ENCODE measurements at places on chromosomes 12 and 14. TPM values are rescaled to one million over a fixed set of nuclear protein-coding genes. Genes with fewer than 3 reads are reported as not detected.

DNA sequence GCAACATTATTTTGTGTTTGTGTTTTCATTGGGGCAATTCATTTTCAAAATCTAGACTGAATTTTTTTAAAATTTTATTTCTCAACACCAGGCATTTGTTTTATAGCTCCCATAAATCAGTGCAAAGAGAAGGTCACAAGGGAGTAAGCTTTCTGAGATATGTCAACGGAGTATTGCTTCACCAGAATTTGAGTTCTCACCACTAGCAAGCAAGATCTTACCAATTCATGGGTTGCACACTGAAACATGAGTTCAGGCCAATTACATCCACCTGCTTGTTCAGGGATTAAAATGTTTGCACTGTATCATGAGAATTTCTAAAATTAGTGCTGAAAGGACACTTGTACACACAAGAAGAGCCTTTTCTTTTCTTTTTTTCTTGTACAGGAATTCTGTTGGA is 121.9 kb downstream of the CAND1 start:
- peaks cover 6% of the 10 kb centered on the region for H3K4me1 ChIP-seq
- H3K27ac ChIP-seq: no peak overlapping the region
- H3K36me3 ChIP-seq: no peaks in the 10 kb centered on the region
- H3K4me3 ChIP-seq: no peak overlapping the region

- peaks cover 17% of the 10 kb centered on the region for H3K4me1 ChIP-seq
- no peak overlapping the region for H3K27ac ChIP-seq
- H3K4me3 ChIP-seq: no peak overlapping the region
- no peaks in the 10 kb centered on the region for H3K27me3 ChIP-seq
- DNase-seq: no peak
Measured at GRCh38 chr12:16785953-16786352, 180.0 kb upstream of the LMO3 start.

DNA sequence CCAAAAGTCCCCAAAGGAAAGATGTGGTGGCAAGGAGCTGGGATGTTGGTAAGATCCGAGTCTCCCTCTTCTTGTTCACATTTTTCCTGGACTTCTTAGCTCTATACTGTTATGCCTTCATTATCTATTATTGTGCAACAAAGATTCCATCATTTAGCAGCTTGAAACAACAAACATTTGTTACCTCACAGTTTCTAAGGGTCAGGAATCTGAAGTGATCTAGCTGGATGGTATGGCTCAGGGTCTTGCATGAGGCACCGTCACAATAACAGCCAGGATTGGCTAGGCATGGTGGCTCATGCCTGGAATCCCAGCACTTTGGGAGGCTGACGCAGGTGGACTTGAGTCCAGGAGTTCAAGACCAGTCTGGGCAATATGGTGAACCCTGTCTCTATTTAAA is 51.1 kb upstream of the KRAS start:
- H3K27me3 ChIP-seq: no peaks in the 10 kb centered on the region
- no peak overlapping the region for H3K27ac ChIP-seq
- no peak for DNase-seq
- H3K4me1 ChIP-seq: no peaks in the 10 kb centered on the region

DNA sequence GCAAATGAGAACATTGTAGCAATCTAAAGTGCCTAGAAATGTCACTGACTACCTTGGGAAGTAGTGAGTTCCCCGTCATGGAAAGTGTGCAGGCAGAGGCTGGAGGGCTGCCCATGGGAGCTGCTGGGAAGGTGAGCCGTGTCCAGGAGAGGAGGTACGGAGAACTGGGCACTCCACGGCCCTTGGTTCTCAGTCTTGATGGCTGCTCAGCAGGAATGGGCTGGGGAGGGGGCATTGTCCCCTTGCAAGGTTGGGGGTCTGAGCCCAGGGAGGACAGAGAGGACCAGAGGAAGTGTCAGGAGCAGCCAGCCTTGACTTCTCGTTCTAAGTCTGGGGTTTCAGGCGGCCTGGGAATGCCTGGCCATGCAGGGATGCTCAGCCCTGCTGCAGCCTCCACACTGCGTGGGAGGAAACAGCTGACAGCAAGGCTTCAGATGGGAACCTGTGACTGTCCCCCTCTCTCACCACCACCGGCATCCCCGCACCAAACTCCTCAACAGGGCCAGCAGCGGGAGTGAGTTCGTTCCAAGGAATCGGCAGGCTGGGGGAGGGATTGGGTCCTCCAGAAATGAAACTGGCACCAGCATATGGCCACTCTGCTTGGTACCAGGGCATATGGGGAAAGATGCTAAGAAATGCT is 140.2 kb downstream of the BCL11B start:
- H3K4me1 ChIP-seq: 0 out of 2 replicates have a peak, but pooled peaks cover 11% of the 10 kb centered on the region
- DNase-seq: no peak
- H3K4me3 ChIP-seq: no peak overlapping the region
- H3K27ac ChIP-seq: no peak overlapping the region
- H3K27me3 ChIP-seq: no peaks in the 10 kb centered on the region

DNA sequence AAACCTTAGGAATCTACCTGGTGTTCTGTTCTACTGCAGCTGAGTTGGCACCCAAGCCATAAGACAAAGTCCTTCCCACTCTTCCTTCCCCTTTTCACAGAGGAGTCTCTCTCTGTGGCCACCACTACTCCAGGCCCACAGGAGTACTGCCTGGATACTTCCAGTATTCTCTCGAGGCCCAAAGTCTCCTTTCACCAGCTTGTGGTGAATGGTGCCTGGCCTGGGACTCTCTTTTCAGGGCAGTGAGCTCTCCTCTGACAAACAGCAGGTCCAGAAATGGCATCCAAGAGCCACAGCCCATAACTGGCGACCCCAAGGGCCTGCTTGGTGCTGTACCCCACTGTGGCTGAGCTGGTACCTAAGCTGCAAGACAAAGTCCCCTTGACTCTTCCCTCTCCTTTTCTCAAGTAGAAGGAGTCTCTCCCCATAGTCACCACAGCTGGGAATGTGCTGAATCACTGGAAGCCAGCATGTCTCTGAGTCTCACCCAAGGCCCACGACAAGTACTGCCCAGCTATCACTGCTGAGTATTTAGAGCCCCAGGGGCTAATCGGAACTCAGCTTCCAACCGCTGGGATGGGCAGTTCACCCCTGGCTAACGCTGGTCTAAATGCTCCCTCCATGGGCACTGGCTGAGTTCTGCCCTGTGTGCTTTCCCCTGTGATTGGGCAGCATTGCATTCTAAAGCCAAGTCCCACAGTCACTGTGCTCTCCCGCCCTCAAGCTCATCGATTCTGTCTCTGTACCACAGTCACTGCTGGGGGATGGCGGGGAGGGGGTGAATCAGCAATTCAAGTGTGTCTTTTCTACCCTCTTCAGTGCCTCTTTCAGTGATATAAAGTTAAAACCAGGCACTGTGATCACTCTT is 6.1 kb downstream of the A2ML1 start:
- H3K4me1 ChIP-seq: peaks cover 39% of the 10 kb centered on the region
- H3K27ac ChIP-seq: no peak overlapping the region
- no peaks in the 10 kb centered on the region for H3K27me3 ChIP-seq
- DNase-seq: no peak
- H3K36me3 ChIP-seq: no peaks in the 10 kb centered on the region

Gene ZNF605
- 14.4 TPM for total RNA-seq

GRCh38 chr12:46049665-46050064 is 59.3 kb upstream of the SCAF11 start:
- no peaks in the 10 kb centered on the region for H3K27me3 ChIP-seq
- DNase-seq: peak; percentile 48
- no peak overlapping the region for H3K4me3 ChIP-seq

Gene NKX2-8
- not detected for total RNA-seq

Gene NEUROD4
- not detected for total RNA-seq

DNA sequence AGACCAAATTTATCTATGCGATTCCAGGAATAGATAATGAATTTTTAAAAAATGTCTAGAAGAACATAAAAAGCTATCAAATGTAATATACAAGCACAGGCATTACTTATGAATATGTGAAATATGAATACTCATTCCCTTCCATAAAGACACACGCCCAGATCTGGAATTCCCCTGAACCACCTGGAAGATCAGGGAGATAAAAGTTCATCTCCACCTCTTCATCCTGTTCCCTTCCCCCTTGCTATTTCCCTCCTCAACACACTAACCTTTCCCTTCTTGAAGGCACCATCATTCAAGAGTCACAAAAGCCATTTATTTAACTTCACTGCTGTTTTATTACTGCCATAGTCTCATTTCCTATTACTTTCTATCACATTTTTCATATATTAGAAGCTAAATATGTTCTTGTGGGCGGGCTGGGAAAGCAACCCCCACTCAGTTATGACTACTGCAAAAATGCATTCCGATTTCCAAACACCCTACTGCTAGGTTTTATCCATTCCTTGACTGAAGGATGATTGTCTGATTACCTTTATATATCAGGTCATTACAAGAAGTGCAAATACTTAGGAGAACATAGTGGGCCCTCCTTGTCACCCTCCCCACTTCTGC is 16.1 kb downstream of the FGD6 start:
- H3K4me1 ChIP-seq: peaks cover 84% of the 10 kb centered on the region
- no peak for DNase-seq
- H3K27me3 ChIP-seq: no peaks in the 10 kb centered on the region
- H3K36me3 ChIP-seq: no peaks in the 10 kb centered on the region

DNA sequence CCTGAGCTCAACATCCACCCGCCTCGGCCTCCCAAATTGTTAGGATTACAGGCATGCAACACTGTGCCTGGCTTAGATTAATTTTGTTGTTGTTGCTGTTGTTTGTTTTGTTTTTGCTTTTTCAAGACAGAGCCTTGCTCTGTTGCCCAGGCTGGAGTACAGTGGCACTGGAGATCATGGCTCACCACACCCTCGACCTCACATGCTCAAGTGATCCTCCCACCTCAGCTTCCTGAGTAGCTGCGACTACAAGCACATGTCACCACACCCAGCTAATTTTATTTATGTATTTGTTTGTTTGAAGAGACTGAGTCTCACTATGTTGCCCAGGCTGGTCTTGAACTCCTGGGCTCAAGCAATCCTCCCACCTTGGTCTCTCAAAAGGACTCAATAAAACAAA is 26.7 kb downstream of the CRY1 start:
- no peak for DNase-seq
- H3K27ac ChIP-seq: no peak overlapping the region
- no peaks in the 10 kb centered on the region for H3K36me3 ChIP-seq
- H3K4me3 ChIP-seq: no peak overlapping the region
- H3K27me3 ChIP-seq: no peaks in the 10 kb centered on the region

Data from GM23338 (cell line).